NCI-H2081 treated with DMSO at 0.1 percent for 48 hours (cell line): ENCODE measurements at places on chromosomes 6 and 20.

- DNase-seq = no peak
These were observed 33.4 kb downstream of the MTRES1 start for GRCh38 chr6:107061125-107062020.

GRCh38 chr6:138468320-138469015, 30.8 kb downstream of the NHSL1 start:
- DNase-seq = no peak

GRCh38 chr20:3380228-3381070, 27.0 kb downstream of the DNAAF9 start:
- no peak for DNase-seq

- no peak for DNase-seq
These were observed 60.9 kb downstream of the EPHA7 start for GRCh38 chr6:93358435-93358834.

DNA sequence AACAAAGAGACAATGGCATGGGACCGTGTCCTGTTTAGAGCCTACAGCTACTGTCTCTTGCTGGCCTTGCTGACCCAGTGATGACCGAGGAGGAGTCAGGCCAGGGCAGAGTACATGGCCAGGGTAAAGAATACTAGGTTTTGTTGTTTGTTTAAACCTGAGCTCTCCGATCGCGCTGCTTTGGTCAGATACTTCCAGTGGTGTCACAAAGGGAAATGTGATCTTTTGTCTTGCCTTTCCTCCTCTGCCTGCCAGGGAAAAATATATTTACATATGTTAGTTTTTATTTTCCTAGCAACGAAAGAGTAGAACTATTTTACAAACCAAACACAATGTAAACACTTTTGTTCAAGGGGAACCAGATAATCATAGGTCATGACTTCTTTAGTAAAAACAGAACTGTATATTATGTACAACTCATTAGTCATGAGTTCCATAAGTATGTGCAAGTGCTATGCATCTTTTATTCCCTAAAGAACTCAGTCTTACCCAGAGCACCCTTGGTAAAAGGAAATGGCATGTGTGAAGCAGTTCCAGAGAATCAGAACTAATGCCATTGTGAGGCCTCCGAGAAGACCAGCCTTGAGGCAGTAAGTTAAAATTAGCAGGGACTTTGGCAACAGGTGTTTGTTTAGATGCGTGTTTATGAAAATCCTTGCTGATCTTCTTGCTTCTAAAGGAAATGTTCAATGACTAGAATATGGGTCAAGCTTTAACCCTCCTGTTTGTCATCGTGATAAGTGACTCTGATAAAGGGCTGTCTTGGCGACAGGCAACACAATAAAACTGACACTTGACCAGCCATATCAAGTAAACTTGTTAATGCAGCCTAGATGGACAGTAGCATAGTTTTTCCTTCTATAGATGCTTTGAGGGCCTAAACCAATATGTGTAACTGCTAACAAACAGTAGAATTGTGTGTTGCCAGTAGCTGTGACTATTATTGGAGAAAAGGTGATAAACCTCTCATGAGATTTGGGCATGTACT, 204.6 kb downstream of the NKAIN2 start:
- DNase-seq = no peak

DNA sequence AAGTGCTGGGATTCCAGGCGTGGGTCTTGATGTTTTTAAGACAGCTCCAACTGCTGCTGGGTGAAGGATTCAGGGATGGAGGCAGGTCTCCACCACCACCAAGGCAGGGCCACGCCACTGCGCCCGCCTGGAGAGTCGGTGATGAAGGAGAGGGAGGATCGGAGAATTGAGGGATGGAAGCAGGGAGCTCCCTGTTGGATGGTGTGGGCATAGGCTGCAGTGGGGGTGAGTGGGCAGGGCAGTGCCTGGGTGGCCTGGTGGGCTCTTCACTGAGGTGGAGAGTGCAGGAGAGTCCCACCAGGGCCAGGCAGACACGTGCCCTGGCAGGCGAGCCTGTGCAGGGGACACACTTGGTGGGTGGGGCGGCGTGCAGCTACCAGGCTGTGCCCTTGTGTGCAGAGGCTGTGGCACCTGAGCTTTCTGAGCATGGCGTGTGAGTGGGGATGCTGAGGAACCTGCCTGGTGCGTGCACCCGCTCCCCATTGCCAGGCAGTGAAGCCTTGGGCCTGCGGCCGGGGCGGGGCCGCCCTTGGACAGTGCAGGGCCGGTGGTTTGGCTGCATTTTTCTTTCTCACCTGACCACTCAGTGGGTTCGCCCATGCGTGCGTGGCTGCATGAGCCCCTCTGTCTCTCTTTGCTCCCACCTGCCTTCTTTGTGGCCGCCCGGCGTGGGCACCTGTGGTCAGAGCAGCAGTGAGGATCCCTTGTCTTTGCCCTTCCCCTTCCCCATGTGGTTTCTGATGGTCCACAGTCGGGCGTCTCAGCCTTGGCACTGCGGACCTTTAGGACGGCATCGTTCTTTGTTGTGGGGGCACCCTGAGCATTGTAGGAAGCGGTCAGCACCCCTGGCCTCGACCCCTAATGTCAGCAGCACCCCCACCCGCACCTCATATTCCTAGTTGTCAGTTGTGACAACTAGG, 11.3 kb downstream of the RBM38 start:
- DNase-seq = no peak
